ENCODE measurements at places on chromosomes 13 and 19.
A peak's percentile ranks its signal among the peaks of the same experiment; 100 is the strongest.

DNA sequence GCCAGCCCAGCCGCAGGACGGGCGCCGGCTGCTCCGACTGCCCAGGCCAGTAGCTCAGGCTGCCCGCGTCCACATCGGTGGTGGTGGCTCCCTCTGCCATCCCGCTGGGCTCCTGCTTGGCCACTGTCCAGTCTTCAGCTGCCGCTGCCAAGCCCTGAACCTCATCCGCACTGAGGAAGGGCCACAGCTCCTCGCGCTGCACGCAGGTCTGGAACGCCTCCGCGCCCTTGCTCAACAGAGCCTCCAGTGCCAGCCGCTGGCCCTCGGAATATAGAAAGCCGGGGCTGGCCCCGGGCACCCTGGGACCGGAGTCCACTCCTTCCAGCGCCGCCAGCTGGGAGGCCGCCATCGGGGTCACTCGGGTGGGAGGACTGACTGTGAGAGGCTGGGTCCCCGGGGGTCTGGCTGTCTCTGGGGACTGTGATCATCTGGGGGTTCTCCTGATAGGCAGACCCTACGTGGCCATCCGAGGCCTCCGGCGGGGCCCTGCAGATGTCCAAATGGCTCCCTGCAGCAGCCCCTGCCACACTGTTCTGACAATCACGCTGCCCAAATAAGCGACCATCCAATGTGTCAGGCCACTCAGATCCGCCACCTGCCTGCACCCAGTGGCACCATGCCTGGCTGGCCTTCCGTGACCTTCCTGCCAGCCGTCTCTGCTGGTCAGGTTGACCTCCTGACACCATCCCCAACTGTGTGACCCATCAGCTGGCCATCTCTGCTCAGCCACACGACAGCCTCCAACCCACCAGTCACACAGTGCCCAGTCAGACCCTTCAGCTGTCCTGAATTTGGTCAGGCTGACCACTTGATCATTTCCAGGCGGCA lies 1.6 kb downstream of the FAM83E start:
- no peak for DNase-seq

- DNase-seq = peak; percentile 59
Measured at GRCh38 chr13:39037410-39037879, 444 bp downstream of the PROSER1 start.

DNA sequence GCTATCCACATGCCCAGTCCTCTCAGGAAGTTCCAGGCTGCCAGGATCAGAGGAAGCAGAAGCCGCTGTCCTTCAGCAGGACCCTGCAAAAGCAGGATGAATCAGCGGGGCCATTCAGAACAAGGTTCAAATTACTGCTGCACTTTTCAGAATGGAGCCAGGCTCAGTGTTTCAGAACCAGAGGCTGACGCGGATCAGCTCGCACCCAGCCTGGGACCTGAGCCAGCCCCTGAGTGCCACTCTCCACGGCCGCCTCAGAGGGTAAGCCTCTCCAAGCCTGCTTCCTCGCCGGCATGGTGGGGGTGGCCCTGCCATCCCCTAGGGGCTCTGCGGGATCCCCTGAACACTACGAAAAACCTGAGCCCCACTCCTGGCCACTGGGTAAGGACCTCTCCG lies 24.7 kb downstream of the RASA3 start:
- DNase-seq = no peak

DNA sequence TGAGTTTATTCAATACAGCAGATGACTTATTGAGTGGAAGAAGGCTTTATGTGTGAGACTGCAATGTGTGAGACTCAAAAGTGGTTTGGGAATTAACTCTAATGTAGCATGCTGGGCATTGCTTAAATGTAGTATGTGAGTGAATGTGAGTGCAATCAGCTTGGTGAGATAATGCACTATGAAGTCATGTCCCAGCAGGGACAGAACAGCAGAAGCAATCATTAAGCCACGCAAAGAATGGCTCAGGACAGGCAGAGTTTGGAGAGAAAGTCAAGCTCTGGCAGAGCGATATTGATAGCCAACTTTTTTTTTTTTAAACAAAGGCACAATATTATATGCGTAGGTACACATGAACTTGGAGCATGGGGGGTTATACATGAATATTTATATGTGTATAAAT lies 597.7 kb downstream of the GPC6 start:
- no peak for DNase-seq

DNA sequence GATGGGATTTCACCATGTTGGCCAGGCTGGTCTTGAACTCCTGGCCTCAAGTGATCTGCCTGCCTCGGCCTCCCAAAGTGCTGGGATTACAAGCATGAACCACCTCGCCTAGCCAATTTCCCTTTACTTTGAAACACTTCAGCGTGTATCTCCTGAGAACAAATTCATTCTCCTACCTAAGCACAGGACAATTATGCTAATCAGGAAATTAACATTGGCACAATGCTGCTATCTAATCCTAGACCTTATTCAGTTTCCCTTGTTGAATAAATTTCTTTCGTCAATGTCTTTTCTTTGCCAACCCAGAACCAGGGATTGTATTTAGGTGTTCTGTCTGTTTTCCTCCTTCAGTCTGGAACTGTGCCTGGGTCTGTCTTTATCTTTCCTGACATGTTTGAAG lies 67.8 kb downstream of the MAP4K1 start:
- DNase-seq = no peak

GRCh38 chr13:97043302-97043701 lies 49.0 kb upstream of the OXGR1 start:
- DNase-seq = no peak

GRCh38 chr13:112207129-112207528 lies 140.2 kb downstream of the SOX1 start:
- DNase-seq = no peak

DNA sequence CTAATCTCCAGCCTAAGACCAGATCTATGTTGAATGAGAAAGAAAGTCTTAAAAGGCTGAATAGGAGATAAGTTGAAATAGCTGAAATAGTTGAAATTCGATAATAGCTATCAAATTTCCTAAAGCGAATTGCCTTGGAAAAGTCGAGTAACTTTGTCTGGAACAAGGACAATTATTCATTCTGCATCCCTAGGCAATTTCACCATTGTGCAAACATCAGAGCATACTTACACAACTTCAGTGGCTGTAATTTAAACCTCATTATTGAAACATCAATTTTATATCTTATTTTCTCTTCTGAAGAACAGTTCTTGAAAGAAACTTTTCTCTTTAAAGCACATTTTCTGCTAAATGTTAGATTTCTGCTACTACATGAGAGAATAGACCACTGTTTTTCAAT lies 13.6 kb downstream of the TNFSF13B start:
- no peak for DNase-seq

DNA sequence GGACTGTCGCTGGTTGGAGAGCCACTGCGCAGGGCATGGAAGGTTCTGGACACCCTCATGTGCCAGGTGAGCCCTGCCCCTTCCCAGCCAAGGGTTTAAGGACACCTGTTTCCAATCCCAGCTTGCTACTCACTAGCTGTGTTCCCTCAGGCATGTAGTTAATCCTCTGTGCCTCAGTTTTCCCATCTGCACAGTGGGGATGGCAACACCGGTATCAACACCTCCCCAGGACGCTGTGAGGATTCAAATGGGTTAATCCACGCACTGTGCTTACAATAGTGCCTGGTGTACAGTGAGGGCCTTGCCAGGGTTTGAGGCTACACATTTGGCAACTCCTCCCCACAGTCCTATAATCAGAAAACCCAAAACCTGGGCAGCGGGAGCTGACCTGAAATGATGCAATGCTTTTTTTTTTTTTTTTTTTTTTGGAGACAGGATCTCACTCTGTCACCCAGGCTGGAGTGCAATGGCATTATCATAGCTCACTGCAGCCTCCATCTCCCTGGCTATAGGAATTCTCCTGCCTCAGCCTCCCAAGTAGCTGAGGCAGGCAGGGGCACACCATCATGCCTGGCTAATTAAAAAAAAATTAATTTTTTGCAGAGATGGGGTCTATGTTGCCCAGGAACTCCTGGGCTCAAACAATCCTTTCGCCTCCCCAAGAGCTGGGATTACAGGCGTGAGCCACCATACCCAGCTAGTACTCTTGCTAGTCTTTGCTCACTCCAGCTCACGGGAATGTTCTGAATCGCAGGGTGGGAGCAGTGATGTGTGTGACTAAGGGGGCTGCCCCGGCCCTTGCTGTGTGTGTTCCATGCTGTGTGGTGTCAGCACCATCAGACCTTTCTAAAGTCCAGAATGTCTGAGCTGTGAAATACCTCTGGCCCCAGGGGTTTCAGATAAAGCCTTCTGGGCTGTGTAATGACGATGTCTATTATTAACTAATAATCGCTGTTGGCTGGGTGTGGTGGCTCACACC lies 2.3 kb downstream of the ACP4 start:
- DNase-seq = no peak

- DNase-seq = no peak
Measured at GRCh38 chr13:67043901-67044300, 186.2 kb downstream of the PCDH9 start.

GRCh38 chr19:10839114-10840050 lies 3.4 kb upstream of the TMED1 start:
- DNase-seq = no peak

- no peak for DNase-seq
Measured at GRCh38 chr13:110957181-110957884, 42.5 kb upstream of the ANKRD10 start.

DNA sequence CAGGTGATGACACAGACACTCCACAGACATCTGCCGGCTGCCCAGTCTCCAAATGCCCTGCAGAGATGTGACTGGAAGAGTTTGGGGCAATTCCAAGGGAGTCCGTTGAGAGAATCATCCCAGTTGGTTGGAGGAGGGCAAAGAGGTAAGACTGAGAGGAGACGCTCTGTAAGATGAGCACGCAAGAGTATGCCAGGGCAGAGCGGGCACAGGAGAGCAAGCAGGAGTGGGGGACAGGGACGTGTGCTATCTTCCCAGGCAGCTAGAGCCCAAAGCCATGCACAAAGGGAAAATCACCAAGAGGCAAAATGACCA lies 156.3 kb upstream of the TSHZ3 start:
- DNase-seq = no peak

DNA sequence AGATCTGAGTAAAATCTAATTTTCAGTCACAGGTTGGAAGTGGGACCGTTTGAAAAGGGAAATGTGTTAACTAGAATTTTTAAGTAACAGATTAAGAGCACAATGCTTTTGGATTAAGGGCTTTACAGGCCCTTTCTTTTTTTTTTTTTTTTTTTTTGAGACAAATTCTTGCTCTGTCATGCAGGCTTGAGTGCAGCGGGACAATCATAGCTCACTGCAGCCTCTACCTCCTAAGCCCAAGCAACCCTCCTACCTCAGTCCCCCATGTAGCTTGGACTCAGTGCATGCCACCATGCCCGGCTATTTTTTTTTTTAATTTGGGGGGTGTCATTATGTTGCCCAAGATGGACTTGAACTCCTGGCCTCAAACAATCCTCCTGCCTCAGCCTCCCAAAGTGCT lies 363.7 kb downstream of the LIG4 start:
- no peak for DNase-seq

DNA sequence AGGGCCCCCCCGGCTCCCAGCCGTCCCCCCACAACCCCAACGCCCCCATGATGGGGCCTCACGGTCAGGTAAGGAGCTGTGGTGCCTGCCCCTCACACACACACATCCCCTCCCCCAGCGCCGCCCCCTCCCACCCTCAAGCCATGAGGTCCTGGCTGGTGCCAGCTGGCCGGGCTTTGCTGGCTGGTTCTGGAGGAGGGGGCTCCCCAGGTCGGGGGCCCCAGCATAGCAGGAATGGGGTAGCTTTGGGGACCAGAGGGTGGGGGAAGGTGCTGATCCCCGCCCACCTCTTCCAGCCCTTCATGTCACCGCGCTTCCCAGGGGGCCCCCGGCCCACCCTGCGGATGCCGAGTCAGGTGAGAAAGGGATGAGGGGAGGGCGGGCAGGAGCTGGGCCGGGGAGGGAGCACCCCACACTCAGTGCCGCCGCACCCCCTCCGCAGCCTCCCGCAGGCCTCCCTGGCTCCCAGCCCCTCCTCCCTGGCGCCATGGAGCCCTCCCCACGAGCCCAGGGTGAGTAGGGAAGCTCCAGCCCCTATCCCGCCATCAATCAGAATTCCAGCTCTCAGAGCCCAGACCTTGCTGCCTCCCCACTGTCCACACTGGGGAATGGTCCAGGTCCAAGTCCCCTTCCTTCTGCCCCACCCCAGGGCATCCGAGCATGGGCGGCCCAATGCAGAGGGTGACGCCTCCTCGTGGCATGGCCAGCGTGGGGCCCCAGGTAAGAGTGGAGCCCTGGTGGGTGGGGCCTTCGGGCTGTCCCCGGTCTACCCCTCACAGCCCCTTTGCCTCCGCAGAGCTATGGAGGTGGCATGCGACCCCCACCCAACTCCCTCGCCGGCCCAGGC lies 6.4 kb downstream of the ISYNA1 start:
- DNase-seq = no peak

GRCh38 chr13:76383676-76384461 lies 502.3 kb downstream of the KCTD12 start:
- no peak for DNase-seq

DNA sequence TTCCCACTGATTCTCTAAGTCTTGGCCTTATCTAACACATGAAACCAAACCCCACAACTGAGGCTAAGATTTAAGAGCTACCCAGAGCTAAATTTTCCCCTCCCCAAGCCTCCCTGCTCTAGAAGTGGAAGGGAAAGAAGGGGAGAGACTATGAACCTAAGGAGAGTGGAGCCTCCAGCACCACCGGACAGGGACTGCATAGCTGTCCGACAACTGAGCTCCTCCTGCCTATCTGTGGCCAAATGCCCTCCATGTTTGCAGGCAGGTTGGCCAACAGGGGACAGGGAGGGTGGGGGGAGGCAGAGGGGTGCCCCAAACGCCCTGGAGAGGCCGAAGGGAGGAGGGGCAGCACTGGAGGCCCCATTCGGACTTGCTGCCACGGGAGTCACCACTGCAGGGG lies 6.0 kb upstream of the NAPA start:
- no peak for DNase-seq

DNA sequence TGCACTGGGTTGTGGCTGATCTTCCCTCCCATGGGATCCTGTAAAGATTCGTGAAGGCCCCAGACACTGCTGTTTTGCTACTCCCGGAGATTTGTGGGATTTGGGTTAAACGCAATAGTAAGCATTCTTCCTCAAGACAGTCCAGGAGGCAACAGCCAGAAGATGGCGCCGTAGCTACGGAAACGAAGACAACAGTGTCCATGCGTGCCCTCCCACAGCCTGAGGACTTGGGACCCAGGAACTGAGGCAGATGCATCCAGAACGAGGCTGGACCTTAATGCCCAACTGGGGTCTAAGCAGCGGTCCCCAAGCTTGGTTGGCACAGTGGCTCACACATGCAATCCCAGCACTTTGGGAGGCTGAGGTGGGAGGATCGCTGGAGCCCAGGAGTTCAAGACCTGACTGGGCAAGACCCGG lies 57.6 kb upstream of the ZNF507 start:
- DNase-seq = peak; percentile 35

DNA sequence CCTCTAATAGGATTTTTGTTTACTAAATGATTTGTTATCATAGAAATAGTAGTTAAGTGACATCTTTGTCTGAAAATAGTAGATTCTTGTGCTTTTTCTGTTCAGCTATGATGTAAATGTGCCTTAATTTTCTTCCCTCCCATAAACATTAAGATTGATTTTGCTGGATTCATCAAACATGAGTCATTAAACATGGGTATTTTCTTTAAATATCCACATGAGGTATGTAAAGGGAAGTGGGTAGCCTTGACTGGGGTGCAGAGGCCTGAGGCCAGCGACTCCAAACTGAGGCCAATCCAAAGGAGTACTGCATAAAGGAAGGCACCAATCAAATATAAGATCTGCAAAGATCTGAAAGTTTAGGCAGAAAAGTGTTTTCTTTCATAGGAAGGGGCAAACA lies 3.7 kb downstream of the ZNF136 start:
- no peak for DNase-seq

GRCh38 chr13:23979361-23980159 lies 82.3 kb upstream of the C1QTNF9B start:
- DNase-seq = peak; percentile 47
